ENCODE measurements at places on chromosomes 3 and 15. TPM values are rescaled to one million over a fixed set of nuclear protein-coding genes. Genes with fewer than 3 reads are reported as not detected.

The CCR9 gene
- not detected for polyA plus RNA-seq

The ITGB5 gene
- 24.9 TPM for polyA plus RNA-seq

The ZPLD1 gene
- polyA plus RNA-seq: not detected

The GRAMD1C gene
- polyA plus RNA-seq: 1.8 TPM

The PAK6 gene
- polyA plus RNA-seq: not detected

GRCh38 chr3:195028877-195029606, 241.9 kb downstream of the XXYLT1 start:
- DNase-seq: no peak

- no peak for DNase-seq
These were observed 161.5 kb upstream of the C2CD4B start for GRCh38 chr15:62326460-62327011.

- no peak for DNase-seq
These were observed 107.0 kb upstream of the LSAMP start for GRCh38 chr3:116552246-116552645.

DNA sequence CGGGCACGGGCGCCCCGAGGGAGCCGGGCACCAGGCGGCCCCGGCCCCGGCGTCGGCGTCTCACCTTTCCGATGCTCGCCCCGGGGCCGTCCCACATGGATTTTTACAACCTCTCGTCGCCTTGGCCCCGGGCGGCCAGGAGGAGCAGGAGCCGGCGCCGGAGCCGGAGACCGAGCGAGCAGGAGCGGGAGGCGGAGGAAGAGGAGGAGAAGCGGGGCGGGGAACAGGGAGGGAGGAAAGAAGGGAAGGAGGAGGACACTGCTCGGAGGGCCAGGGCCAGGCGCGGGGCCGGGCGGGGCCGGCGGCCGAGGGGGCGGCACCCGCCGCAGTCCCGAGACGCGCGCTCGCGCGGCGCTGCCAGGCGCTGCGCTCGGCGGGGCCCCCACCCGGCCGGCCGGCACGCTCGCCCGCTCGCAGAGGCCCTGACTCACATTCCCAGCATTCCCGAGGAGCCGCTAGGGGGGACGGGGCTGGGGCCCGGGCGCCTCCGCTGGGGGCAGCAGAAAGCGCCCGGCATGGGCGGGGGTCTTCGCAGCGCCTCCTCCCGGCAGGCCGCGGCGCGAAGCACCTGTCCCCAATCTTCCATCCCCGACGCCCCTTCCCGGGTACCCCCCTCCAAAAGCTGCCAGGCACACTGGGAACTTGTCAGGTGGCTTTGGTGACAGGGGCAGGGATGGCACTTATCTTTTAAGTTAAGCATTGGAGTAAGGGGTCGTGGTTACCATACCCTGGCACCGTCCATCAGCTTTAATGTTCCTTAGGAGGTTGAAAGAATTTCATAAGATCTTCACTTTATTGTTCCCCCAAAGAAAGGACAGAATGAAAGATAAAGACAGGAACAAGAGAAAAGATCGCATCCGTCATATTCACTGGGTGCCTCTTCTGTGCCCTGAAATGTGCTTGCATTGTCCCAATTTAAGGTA, at the start of gene ERC2:
ERC2 (minus strand) TSS at position 284 of the 923 bp plus-strand sequence.
- DNase-seq: peak; percentile 47

DNA sequence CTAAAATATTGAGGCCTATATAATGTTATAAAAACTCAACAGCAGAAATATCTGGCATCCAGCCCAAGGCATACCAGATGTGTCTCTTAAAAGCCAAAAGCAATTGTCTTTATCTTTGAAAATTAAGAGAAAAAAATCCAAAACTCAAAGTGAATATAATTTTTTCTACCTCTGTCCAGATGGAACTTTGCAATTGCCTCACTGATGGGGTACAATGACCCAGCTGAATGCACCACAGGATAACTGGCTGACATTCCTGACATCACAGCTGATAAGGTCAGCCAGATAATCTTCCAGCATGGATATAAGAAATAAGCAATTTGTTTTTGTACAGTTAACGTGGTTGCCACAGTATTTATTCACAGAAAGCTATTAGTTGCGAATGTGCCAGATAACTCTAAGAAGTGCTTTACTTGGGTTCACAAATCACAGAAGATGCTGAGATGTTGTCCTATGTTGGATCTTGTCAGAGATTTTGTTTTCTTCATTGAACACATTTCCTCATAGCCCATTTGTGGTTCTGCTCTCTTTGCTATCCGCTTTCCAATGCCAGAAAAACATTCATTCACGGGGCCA, 566.9 kb upstream of the CCDC54 start:
- peak; percentile 64 for DNase-seq

- DNase-seq: peak; percentile 58
These were observed 45.9 kb downstream of the POLR2M start for GRCh38 chr15:57752436-57752835.

GRCh38 chr3:151537726-151538125, 76.9 kb upstream of the IGSF10 start:
- DNase-seq: peak; percentile 76

GRCh38 chr3:171977441-171977840, 61.9 kb upstream of the FNDC3B start:
- DNase-seq: no peak

- no peak for DNase-seq
These were observed 60.2 kb upstream of the TSEN2 start for GRCh38 chr3:12423918-12424630.

DNA sequence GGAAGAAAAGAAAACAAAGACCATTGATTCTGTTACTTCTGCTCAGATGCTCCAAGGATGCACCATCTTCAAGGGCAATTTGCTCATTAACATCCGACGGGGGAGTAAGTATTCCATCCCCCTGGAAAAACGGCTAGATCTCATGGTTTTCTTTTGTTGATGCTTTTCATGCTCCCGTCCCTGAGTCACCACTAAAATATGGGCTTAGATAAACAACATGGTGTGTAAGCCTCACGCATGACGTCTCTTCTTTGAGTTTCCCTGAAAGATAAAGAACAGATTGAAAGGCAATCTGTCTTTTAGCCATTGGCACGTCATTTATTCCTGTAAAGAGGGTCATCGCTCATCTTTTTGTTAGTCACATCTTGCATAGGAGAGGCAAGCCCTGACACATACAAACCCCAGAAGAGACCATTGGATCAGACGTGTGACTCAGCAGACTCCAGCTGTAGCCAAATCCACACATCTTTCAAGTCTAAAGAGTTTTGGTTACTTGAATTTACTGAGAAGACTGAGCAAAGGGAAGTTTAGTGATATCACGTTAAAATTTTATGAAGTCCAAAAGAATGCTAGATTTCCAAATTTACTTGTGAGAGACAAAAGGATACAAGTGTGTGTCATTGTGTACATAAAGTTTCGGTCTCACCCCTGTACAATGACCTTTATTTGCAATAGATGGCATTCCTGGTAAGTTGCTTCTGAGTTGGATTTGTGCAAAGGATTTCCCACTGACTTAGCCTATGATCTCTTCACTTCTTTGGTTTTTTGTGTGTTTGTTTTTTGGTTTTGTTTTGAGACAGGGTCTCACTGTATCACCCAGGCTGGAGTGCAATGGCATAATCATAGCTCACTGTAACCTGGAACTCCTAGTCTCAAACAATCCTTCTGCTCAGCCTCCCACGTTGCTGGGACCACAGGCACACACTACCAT, 110.5 kb downstream of the PGPEP1L start:
- no peak for DNase-seq

GRCh38 chr3:5464649-5465048, 277.1 kb downstream of the EDEM1 start:
- no peak for DNase-seq

DNA sequence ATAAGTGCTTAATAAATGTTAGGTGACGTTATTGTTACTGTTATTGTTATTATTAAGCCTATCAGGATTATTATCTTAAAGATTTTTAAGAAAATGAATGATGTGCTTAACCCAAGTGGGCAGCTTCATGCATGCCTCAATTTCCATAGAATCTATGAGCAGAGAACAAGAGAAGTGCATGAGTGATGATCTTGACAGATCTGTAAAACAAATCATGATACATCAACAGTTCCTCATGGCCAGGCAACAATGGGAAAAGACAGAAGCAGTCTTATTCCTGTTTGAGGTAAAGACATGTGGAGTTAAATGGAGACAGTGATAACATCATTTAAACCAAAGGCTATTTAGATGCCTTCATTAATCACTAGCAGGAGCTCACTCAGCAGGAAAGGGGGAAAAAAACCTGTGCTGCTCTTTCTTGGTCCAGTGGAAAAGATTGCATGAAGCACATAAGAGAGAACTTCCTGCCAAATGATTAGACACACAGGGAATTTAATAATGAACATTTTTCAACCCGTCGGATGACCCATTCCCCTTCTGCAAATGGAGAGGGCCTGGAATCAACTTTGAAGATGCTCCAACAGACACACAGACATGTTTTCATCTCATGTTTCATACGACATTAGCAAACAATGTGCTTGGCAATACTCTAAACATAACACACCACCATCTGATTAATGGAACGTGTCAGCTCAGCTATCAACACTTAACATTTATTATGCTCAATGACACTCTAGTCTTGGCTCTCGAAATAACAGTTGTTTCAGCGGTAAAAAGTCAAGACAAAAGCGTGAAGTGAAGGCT, 212.2 kb upstream of the LRRN1 start:
- peak; percentile 51 for DNase-seq

DNA sequence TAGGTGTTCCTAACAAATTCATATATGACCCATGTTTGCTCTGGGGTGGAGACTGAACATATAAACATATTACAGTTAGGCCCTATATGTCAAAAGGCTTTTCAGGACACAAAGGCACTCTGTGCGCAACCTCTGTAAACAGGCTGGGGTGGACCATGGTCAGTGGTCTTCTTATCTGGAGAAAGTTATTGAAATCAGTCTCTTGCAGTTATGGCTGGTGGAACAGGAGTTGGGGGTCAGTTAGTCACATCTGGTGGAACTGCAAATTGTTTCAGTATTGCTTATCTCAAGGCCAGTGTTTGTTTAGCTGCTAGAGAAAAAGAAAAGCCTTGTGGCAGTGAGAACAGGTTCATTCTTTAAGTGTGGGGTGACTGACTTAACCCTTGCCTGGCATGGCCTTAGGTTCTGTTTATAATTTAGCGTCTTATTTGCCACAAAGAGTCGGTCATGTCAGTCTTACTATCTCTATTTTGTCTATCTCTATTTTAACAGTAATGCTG, 5.9 kb upstream of the GP9 start:
- DNase-seq: no peak

DNA sequence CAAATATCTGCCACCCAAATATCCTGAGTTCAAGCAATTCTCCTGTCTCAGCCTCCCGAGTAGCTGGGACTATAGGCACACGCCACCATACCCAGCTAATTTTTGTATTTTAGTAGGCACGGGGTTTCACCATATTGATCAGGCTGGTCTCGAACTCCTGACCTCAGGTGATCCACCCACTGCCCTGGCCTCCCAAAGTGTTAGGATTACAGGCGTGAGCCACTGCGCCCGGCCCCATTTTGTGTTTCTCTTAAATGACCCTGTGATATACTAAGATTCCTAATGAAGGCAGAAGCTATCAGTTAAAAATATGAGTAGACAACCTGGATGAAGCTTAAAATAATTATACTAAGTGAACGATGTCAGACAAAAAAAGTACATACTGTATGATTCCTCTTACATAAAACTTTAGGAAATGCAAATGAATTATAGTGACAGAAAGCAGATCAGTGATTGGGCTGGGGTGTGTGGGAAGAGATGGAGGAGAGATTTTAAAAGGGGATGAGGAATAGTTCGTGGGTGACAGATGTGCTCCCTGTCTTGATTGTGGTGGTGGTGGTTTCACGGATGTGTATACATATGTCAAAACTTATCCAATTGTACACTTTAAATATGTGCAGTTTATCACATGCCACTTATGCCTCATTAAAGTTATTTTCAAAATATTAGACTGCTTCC, 3.8 kb upstream of the KLHL40 start:
- no peak for DNase-seq

- DNase-seq: no peak
These were observed 151.6 kb downstream of the TMCO5A start for GRCh38 chr15:38085931-38086568.

DNA sequence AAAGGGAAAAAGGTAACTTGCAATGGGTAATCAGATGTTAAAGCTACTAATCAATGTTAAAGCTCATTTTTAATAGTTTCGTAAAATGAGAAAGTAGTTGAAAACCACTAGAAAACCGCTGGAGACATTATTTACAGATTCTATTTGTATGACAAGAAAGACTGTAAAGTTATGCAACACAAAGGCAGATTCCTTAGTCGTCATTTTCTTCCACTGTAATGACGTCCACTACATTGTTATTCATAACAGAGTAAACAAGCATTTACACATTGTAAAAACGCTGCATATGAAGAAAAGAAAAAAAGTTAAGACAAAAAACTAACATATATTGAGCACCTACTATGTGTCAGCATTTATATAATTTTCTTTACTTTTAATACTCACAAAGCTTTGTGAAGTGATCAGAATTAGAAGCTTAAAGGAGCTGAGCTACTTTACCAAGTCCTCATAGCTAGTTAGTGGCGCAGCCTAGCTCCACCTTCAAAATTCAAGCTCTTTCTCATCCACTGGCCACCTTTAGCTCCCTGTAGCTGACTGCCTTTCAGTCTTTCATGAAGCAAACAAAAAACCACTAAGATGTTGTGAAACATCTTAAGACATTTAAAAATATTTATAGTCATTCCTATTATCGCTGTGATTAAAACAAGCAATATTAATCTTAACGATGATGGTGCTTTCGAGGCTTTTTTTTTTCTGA, 100.1 kb upstream of the CDIN1 start:
- DNase-seq: no peak

DNA sequence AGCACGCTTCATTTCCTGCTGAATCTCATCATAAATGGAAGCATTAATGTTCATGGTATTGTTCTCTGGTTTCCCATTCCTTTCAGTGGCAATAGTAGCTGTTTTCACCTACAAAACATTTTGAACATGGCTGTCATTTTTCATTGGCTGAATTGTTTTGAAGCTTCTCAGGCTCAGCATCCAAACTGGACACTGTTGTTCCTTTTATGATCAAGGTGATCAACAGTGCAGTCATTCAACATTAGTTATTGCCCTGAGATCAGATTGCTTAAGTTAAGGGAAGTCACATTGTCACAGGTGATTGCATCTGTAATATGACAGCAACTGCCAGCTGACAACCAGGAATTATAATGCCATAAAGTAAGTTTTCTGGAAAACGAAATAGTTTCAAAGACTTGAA, 46.9 kb downstream of the SATB1 start:
- DNase-seq: no peak

DNA sequence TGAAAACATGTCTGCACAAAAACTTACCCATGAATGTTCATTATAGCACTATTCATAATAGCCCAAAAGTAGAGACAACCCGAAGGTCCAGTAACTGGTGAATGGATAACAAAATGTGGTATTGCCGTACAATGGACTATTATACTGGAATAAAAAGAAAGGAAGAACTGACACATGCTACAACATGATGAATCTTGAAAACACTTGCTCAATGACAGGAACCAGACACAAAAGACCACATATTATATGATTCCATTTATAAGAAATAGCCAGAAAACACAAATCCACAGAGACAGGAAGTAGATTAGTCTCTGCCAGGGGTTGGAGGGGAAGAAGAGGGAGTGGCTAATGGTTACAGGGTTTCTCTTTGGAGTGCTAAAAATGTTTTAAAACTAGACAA, 18.3 kb downstream of the SHC4 start:
- no peak for DNase-seq
